ENCODE measurements at places on chromosomes 4 and X.

DNA sequence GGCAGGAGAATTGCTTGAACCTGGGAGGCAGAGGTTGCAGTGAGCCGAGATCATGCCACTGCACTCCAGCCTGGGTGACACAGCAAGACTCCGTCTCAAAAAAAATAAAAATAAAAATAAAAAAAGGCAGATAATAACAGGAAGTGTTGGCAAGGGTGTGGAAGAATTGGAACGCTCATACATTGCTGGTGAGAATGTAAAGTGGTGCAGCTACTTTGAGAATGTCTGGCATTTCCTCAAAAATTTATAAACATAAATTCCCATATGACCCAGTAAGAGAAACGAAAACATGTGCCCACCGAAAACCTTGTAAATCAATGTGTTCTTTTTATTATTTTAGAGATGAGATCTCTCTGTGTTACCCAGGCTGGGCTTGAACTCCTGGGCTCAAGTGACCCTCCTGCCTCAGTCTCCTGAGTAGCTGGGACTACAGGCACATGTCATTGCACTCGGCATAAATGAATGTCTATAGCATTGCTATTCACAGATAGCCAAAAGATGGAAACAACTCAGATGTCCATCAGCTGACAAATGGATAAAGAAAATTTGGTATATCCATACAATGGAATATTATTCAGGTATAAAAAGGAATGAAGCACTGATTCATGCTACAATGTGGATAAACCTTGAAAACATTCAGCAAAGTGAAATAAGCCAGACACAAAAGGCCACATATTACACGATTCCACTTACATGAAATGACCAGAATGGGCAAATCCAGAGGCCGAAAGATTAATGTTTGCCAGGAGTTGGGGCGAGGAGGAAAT lies 63.7 kb upstream of the PLAC1 start:
- no peak for DNase-seq

GRCh38 chrX:126994032-126994600 lies 174.6 kb downstream of the PRR32 start:
- no peak for DNase-seq

GRCh38 chr4:8615921-8616787 lies 23.6 kb downstream of the CPZ start:
- no peak for DNase-seq

GRCh38 chr4:153485860-153486259 lies 19.7 kb downstream of the TMEM131L start:
- no peak for DNase-seq

- no peak for DNase-seq
Measured at GRCh38 chr4:187687697-187688096, 307.9 kb upstream of the ZFP42 start.

- no peak for DNase-seq
Measured at GRCh38 chrX:131789664-131790063, 233.4 kb upstream of the STK26 start.

DNA sequence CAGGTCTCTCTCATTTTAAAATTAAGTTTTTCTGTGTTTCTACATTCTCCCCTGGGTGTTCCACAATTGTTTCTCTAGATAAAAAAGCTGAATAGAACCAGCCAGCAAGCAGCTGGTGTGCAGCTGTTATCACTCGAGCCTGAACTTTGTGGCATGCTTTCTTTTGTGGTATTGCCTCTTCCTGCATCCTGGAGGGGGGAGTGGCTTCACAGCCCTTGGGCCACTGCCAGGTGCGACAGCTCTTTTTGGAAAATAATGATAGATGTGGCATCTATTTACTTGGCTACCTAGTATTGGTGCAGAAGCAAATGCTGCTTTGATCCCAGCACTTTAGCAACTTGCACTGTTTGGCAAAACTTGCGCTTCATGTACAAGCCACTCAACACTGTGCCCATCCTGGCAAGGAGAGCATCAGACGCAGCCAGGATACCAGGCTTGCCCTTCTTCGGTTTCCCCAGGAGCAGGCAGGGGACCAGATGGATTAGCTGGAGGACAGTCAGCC lies 69.4 kb downstream of the HMGB2 start:
- no peak for DNase-seq

GRCh38 chr4:173488656-173489055 lies 41.4 kb downstream of the HAND2 start:
- DNase-seq = no peak

- no peak for DNase-seq
Measured at GRCh38 chr4:30744957-30745640, 24.9 kb downstream of the PCDH7 start.

GRCh38 chr4:26130173-26130572 lies 190.6 kb upstream of the RBPJ start:
- no peak for DNase-seq

GRCh38 chrX:118621081-118621759 lies 106.2 kb upstream of the IL13RA1 start:
- DNase-seq = no peak

Data from activated naive CD4-positive, alpha-beta T cell (primary cell).